ENCODE measurements at places on chromosomes 7 and 10.

DNA sequence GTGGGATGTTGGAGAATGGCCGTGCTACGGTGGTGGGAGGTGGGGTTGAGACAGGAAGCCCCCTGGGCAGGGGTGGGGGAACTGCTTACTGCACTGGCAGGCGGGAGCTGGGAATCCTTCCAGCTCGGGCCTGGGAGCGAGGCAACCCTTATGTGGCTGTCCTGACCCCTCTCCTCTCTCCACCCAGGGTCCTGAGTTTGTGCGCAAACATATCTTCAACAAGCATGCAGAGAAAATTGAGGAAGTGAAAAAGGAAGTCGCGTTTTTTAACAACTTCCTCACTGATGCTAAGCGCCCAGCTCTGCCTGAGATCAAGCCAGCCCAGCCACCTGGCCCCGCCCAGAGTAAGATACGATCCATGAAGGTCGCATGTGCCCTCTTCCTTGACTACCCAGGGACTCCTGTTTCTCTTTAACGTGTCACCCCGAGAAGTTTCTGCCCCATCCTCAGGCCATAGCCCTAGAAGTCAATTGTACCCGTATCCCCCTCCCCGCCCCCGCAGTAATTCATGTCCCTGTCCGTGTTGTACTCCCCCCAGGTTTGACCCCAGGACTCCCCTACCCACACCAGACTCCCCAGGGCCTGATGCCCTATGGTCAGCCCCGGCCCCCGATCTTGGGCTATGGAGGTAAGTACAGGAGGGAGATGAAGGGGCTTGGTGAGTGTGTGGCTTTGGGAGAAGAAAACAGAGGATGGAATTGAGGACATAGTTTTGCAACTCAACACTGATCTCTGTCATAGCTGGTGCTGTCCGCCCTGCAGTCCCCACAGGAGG, 1.8 kb downstream of the UFSP1 start:
- DNase-seq: peak; percentile 61

- no peak for DNase-seq
Observed at GRCh38 chr10:127736915-127737562, at the start of gene FOXI2. TSS of gene FOXI2 (plus strand) at chr10:127737185. CDS start at chr10:127737274, 89 bp downstream.

GRCh38 chr7:1046722-1047679, 2.7 kb downstream of the GPR146 start:
- DNase-seq: no peak

DNA sequence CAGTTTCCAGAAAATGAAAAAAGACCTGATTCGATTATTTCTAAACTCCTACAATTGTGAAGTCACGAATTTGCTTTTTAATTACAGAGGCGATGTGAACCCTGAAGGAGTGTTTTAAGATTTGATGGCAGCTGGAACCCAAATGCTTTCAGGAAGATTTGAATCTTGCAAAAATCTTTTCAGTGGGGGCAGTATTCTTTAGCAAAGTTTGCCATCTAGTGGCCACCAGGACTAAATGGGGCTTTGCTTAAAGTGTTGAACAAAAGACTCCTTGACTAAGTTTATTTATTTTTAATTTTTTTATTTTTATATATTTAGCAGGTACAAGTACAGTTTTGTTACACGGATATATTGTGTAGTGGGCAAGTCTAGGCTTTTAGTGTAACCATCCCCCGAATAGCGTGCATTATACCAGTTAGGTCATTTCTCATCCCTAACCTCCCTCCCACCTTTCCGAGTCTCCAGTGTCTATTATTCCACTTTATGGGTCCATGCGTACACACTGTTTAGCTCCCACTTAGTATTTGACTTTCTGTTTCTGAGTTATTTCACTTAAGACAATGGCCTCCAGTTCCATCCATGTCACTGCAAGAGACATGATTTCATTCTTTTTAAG, 98.8 kb downstream of the CACNB2 start:
- DNase-seq: no peak

- peak; percentile 48 for DNase-seq
Observed at GRCh38 chr10:69124563-69125268, 738 bp downstream of the VPS26A start.

- DNase-seq: no peak
Observed at GRCh38 chr7:76191783-76192240, 9.9 kb upstream of the SRRM3 start.

GRCh38 chr10:130745251-130745650, 566.3 kb downstream of the TCERG1L start:
- DNase-seq: no peak

GRCh38 chr7:101985057-101985902, 167.9 kb downstream of the CUX1 start:
- no peak for DNase-seq

GRCh38 chr10:49592726-49593563, 17.2 kb upstream of the SLC18A3 start:
- DNase-seq: no peak

GRCh38 chr10:132368881-132369635, 27.9 kb upstream of the PWWP2B start:
- DNase-seq: no peak

GRCh38 chr7:36344622-36345021, 45.0 kb upstream of the ANLN start:
- DNase-seq: no peak

DNA sequence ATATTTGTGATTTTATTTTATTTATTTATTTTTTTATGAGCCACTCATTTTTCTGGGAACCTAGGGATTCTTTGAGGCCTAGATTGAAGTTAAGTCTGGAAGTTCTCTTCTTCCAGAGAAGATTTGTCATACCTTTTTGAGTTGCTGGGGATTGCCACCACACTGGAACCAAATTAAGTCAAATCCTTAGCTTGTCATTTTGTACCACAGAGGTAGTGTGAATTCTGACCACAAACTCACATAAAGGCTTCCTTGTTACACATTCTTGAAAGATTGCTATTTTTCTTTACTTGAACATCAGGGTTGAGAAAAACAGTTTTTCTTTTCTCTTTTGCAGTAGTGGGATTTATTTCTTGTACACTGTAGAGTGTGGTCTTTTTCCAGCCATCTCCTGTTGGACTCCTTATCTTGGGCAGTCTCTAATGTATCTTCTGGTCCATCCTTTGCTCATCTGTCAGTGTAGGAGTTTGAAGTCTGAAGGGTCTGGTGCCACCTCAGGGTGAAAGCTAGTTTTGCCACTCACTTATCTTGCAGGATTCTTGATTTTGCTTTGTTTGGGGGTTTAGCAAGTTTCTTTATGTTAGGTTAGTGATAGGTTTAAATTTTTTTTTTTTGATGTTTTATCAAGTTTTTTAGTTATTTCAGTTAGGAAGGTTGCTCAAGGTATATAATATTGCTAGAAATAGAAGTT, 24.8 kb downstream of the PCBD1 start:
- DNase-seq: no peak

- DNase-seq: no peak
Observed at GRCh38 chr10:100566561-100566960, 30.8 kb downstream of the HIF1AN start.

GRCh38 chr7:468681-469562, 50.7 kb downstream of the PDGFA start:
- DNase-seq: no peak

Measured in GM12864 (cell line).